Stomach (tissue), 19 donors: ENCODE measurements at places on chromosomes 2 and 18. TPM values are rescaled to one million over a fixed set of nuclear protein-coding genes. Genes with fewer than 3 reads are reported as not detected.
A peak's percentile ranks its signal among the peaks of the same experiment; 100 is the strongest.

DNA sequence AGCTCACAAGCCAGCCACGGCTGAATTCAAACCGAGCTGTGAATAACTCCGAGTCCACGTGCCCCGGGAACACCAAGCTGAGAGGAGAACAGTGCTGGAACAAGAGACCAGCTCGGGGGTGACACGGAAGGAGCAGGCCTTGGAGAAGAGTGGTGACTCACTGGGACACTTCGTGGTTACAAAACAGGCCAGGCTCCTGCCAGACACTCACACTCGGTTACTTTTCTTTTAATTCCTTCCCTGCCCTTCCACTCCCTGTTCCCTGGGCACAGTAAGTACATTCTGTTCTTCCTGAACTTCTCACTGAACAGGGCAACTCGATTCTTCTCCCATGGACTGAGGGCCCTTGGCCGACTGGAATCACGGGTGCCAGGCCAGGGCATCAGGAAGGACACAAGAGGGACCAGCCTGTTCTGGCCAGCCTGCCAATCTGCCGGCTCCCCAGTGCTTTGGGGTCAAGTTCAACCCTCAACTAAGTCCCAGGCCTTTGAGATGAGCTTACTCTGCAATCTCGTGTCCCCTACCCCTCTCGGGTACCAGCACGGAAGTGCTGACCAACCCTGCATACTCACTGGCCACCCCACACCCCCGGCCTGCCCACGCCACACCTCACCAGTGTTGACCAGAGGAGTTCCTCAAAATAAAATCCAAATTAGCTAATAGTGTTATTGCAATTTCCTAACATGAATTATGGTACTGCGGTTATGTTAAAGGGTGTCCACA, 87.5 kb downstream of the TFCP2L1 start:
- peak; percentile 60 for DNase-seq

DNA sequence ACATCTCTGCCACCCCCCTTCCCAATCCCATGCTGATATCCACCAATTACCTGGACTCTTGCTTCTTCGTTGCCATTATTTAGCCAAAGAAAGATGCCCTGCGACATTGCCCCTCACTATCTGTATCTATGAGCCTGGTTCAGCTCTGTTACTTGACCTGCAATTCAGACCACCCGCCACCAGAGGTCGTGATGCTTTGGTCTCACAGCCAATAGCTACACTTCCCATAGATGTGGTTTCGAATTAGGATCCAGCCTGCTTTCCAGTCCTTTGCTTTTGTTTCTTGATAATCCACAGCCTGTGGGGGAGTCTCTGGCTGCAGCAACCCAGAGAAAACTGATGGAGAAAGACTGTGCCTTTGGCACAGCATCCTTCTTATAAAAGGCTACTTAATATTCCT, 239.4 kb downstream of the KLHL29 start:
- no peak for DNase-seq

DNA sequence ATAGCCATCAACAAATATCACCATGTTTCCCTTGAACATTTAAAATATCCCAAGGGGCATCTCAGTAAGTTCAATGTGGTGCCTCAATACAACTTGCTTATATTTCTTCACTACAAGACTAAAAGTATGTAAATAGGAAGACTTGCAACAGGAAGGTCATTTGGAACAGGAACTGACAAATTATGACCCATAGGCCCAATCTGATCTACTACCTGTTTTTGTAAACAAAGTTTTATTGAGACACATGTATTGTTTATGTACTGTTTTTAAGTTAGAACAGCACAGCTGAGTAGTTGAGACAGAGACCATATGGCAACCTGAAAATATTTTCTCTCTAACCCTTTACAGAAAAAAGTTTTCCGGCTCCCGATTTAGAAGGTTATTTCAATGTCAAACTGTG, 154.8 kb upstream of the TFPI start:
- DNase-seq, result no peak

DNA sequence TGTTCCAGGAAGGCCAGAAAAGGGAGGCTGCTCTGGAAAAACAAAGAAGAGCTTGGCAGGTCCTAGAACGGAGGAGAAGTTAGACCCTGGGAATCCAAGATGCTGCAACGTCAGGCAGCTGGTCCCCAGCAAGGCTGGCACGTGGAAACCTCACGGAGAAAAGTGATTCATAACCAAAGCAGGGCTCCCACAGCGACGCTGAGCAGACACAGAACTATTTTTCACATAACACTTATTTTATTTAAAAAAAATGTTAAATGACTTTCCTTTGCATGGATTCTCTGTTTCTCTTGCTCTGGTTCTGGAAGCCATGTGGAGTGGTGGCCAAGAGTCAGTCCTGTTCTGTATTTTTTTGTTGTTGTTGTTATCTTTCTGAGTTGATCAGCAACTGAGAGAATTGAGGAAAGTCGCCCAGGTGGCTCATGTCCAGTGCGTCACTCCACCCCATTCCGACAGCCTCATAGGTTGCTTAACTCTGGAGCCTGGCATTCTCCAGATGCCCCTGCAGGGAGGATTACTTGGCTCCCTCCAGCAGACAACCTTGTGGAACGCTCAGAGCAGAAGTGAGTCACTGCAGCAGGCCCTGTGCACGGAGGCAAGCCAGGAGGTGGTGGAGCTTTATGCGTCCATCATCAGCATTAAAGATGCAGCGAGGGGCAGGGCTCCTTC, 229.9 kb upstream of the HDAC4 start:
- DNase-seq, result peak; percentile 26

DNA sequence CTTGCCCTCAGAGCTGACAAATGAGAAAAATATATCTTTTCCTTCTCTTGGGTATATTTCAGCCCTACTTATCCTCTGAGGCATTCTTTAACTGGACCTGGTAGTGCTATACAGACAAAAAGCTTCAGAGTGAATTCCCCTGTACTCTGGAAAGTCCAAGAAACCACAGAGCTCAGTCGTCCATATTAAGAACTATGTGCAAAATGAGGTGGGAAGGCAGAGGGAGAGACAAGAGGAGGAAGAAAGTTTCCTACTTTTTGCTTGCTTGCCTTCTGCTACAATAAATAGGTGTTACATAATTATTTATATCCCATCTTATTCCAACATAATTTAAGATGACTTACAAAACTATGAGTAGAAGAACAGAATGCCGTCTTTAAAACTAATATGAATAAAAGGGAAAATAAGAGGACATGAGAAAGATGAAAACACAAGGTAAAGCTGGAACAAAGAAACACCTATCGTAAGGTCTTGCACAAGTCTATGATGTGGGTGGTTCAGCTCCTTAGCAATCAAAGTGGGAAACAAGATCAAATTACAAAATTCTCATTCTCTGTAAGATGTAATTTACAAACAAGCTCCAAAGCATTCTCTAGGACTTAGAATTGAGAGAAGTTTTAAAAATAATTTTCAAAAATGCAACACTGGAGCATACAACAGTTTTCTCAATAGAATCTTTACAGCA, 97.9 kb downstream of the BAZ2B start:
- DNase-seq, result no peak

The ASPRV1 gene
- not detected for total RNA-seq

The RESP18 gene
- not detected for total RNA-seq

The IL37 gene
- total RNA-seq, result not detected
